ENCODE measurements at places on chromosomes 5 and 9.

DNA sequence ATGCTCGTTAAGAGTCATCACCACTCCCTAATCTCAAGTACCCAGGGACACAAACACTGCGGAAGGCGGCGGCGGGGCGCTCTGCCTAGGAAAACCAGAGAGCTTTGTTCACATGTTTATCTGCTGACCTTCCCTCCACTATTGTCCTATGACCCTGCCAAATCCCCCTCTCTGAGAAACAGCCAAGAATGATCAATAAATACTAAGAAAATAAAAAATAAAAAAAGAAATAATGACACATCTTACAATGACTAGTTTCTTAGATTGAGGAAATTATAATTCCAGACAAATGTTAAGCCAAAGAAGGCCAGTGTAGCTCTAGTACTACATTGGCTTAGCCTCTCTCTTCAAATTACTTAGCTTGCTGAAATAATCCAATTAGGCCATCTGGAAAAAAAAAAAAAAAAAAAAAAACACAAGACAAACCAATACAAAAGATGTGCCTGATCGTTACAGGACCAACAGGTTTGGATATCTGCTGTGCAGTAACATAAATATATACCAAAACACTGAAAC lies 58.0 kb downstream of the ANXA2R start:
- DNase-seq, result no peak

GRCh38 chr9:33209394-33209793 lies 30.6 kb upstream of the SPINK4 start:
- DNase-seq, result no peak

DNA sequence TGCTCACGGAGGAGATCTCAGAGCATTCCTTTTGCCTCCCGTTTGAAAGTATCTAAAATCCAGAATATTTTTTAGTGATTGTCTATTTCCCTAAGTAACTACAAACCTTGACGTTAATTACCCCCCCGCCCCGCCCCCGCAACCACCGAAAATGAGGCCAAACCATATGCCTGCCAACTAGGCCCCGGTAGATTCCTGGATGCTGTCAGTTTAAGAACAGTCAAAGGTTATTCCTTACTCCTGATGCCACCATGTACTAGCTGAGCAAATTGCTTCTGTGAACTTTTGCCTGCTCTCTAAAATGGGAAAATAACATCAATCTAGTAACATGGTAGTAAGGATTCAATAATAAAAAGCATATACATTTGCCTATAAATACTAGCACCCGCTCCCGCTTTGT lies 244.8 kb downstream of the SAXO1 start:
- no peak for DNase-seq

DNA sequence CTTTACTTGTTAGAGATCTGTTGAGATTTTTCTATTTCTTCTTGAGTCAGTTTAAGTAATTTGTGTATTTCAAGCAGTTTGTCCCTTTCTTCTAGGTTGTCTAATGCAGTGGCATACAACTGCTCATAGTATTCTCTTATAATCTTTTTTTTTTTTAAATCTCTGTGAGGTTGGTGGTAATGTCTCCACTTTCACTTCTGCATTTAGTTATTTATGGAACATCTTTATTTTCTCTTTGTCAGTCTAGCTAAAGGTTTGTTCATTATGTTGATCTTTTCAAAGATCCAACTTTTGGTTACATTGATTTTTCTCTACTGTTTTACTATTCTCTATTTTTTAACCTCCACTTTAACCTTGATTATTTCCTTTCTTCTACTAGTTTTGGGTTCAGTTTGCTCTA lies 13.8 kb downstream of the FOXE1 start:
- no peak for DNase-seq

- DNase-seq, result no peak
Observed at GRCh38 chr9:70257502-70257901, 1.3 kb upstream of the SMC5 start.

GRCh38 chr5:2430606-2431005 lies 320.9 kb downstream of the IRX2 start:
- no peak for DNase-seq

- no peak for DNase-seq
Observed at GRCh38 chr5:90545511-90545910, 13.1 kb upstream of the ADGRV1 start.
